Renal cortical epithelial cell (primary cell): ENCODE measurements at places on chromosomes 5 and 9. TPM values are rescaled to one million over a fixed set of nuclear protein-coding genes. Genes with fewer than 3 reads are reported as not detected.

The PKD2L2 gene
- total RNA-seq, result 0.05 TPM in 1 of 2 replicates, not detected in the other

The FYB1 gene
- 0.25 TPM in 1 of 2 replicates, not detected in the other for total RNA-seq

The MUSK gene
- total RNA-seq, result not detected in 2 replicates

The RNF14 gene
- 86.3 and 113 TPM in 2 replicates for total RNA-seq

The SPRY4 gene
- 1.2 and 3.4 TPM in 2 replicates for total RNA-seq

The IFNA10 gene
- total RNA-seq, result not detected in 2 replicates

The PRLR gene
- total RNA-seq, result 0.35 and 0.50 TPM in 2 replicates

The LCN1 gene
- not detected in 2 replicates for total RNA-seq

The CCDC180 gene
- 0.17 and 1.5 TPM in 2 replicates for total RNA-seq

The SIGMAR1 gene
- total RNA-seq, result 36.8 and 56.1 TPM in 2 replicates

The CNTNAP3B gene
- total RNA-seq, result 1.7 and 11.7 TPM in 2 replicates

The BHMT2 gene
- total RNA-seq, result 20.3 and 34.6 TPM in 2 replicates

The OR1J2 gene
- not detected in 2 replicates for total RNA-seq

The GABRG2 gene
- not detected in 2 replicates for total RNA-seq

The NR6A1 gene
- 6.0 and 6.1 TPM in 2 replicates for total RNA-seq

The CKMT2 gene
- 1.4 and 2.8 TPM in 2 replicates for total RNA-seq

The FAM240B gene
- total RNA-seq, result not detected in 2 replicates

The SPATA31C1 gene
- not detected in 2 replicates for total RNA-seq

The ADRA1B gene
- 1.6 and 5.4 TPM in 2 replicates for total RNA-seq

The ORM1 gene
- total RNA-seq, result not detected in 2 replicates

The IFNK gene
- total RNA-seq, result not detected in 2 replicates

The EQTN gene
- not detected in 2 replicates for total RNA-seq
